ENCODE measurements at places on chromosomes 12 and 14. TPM values are rescaled to one million over a fixed set of nuclear protein-coding genes. Genes with fewer than 3 reads are reported as not detected.

DNA sequence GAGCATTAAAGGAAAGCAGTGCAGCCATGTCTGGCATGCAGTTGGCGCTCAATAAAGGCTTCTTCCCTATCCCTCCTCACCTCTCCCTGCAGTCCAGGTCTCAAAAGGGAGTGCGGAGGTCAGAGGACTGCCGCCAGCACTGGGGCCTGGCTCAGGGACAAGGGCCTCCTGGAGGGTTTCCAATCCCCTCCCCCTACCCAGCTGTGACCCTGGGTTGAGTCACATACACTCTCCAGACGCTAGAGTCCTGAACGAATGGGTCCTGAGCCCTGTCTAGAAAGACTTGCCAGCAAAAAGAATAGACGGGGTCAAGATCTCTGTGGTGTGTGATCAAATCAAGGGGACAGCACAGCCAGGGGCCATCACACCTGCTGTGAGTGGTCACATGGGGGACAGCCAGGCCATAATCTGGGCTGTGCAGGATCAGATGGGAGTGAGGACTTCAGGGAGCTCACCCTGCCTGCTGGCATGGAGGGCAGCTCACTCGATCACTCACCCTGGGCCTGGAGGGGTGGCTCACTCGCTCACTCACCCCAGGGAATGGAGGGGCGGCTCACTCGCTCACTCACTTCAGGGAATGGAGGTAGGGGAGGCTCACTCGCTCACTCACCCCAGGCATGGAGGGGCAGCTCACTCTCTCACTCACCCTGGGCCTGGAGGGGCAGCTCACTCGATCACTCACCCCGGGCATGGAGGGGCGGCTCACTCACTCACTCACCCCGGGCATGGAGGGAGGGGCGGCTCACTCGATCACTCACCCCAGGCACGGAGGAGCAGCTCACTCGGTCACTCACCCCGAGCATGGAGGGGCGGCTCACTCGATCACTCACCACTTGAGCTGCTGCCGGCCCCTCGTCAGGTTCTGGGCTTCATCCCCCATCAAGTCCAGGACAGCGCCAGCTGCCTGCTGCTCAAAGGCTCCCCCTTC is 12.8 kb downstream of the CFAP73 start:
- no peaks in the 10 kb centered on the region for H3K4me1 ChIP-seq
- H3K36me3 ChIP-seq = peaks cover 34% of the 10 kb centered on the region
- H3K27ac ChIP-seq = no peak overlapping the region
- no peaks in the 10 kb centered on the region for H3K27me3 ChIP-seq
- no peak overlapping the region for H3K4me3 ChIP-seq
- DNase-seq = no peak

DNA sequence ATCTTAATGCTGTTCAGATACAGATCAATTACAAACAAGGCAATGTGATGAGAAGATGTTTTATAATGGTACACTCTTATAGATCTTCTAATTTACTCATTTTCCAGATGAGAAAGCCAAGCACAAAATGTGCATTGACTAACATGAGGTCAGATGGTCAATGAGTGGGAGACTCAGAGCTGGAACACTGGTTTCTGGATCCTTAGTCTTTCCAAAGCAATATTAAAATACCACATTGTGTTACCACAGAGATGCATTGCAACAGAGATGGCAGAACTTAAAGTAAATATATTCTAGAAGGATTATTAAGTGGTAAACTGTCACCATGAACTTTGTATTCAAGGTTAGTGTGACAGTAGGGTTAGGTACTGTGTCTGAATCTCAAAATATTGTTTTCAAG is 113.6 kb downstream of the SLC15A5 start:
- no peak overlapping the region for H3K4me3 ChIP-seq
- H3K27ac ChIP-seq = no peak overlapping the region
- no peaks in the 10 kb centered on the region for H3K27me3 ChIP-seq
- no peak for DNase-seq
- H3K4me1 ChIP-seq = no peaks in the 10 kb centered on the region

GRCh38 chr14:98949051-98949450 is 322.9 kb downstream of the BCL11B start:
- no peaks in the 10 kb centered on the region for H3K36me3 ChIP-seq
- no peaks in the 10 kb centered on the region for H3K27me3 ChIP-seq
- H3K4me1 ChIP-seq = peaks cover 18% of the 10 kb centered on the region

The SLC22A17 gene
- 3.5 TPM for total RNA-seq

GRCh38 chr12:108646600-108647579 is 13.2 kb upstream of the SELPLG start:
- H3K27me3 ChIP-seq = no peaks in the 10 kb centered on the region
- peak overlapping the region; percentile 48 for H3K27ac ChIP-seq
- H3K36me3 ChIP-seq = peaks cover 11% of the 10 kb centered on the region

The SELPLG gene
- total RNA-seq = 19.9 TPM

Data from activated naive CD4-positive, alpha-beta T cell treated with anti-CD3 and anti-CD28 coated beads for 36 hours (primary cell).